ENCODE measurements at places on chromosomes 5 and 9.

DNA sequence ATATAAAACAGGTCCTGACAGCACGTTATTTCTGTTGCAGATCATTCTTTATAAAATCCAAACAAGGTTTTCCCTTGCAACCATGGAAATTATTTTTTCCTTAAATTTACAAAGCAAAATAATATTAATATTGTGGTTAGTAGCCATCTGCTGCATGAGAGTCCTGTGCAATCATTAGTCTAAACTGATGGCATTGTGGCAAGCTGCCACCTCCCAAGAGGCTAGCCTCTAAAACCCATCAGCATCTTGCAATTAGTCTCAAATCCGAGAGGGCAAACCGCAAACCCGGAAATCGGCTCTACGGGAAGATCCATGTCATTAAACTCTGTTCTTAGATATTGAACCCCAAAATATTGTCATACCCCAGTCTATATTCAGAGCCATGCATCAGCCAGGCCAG is 11.3 kb upstream of the CDH6 start:
- no peak for DNase-seq

DNA sequence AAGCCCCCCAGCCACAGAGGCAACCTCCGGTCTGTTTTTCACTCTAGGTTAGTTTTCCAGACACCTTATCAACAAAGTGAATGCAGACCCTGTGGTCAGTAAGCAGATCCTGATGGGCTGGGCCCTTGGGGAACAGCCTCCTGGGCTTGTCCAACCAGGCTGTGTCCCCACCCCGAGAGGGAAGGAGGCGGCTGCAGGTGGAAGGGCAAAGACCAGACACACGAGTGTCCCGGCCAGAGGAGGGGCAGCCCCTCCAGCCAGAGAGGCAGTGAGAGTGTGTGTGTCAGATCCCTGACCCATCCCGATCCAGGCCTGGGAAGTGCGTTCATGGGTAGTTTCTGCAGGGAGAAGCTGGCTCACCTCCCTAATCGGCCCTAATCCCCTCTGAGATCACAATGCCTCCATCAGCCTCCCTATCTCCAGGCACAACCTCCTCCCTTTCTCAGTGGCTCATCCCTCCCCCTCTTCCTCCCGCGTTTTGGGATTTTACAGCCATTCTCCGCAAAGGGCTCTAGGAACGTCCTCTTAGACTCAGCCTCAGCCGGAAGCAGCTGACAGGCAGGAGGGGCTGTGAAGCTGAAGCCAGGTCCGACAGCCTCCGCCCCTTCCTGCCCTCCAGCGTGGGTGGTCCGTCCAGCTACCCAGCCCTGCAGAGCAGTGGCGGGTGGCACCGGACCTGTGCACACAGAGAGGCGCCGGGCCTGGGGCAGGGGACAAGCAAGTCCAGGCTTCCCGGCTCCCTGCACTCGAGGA is 9.7 kb downstream of the SLC12A7 start:
- DNase-seq, result no peak

DNA sequence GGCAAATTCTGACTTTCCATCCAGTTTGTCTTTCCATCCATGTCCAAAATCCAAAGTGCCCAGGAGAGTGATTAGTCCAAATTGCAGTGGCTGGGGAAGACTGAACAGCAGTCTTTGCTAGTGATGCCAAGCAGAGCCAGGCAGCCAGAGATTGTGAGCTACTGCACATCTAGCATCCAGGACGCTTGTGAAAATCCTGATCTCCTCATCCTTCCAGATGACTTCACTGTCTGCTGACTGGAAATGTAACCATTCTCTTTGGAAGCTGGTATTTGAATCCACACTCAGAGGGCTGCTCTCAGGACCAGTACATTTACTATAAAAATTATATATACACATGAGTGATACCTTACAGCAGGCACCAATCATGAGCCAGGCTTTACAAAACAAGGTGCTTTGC is 49.6 kb downstream of the MACROH2A1 start:
- DNase-seq, result no peak

GRCh38 chr5:12354686-12355085 is 450.4 kb upstream of the CTNND2 start:
- no peak for DNase-seq

DNA sequence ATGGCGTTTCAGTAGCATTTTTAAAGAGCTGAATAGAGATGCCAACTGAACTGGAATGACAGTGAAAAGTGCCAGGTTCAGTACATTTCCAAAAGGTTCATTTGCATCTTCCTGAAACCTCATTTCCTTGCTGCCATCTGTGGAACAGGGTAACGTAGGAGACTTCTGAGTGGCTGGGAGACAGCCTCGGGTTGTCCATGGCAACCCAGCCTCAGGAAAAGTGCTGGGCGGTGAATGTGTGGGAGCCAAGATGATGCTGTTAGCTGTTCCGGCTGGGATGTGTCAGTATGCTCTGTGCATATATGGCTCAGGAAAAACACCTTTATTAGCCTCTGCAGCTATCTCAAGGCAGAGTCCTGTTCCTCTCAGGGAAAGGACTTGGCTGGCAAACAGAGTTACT is 87.5 kb downstream of the KLHL3 start:
- DNase-seq, result no peak

GRCh38 chr5:145587710-145588109 is 247.4 kb downstream of the PRELID2 start:
- DNase-seq, result peak; percentile 91

DNA sequence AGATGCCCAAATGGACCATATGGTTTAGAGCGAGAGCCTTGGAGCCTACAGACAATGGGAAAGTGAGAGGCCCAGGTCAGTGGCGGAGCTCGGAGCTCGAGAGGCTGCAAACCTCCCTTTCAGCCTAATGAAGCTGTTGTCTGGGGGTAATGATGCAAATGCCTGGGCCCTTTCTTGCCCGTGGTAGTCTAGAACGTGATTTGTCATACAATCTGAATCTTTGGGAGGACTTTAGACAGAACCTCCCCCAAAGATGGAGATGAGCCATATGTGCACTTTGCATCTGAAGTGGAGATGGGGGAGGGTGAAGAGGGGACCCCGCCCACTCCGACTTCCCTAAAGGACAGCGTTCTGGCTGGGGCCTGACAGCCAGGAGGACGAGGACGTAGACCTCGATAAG is 10.3 kb upstream of the NEUROG1 start:
- DNase-seq, result no peak

- peak; percentile 93 for DNase-seq
Measured at GRCh38 chr9:27333241-27334052, 36.5 kb upstream of the EQTN start.

DNA sequence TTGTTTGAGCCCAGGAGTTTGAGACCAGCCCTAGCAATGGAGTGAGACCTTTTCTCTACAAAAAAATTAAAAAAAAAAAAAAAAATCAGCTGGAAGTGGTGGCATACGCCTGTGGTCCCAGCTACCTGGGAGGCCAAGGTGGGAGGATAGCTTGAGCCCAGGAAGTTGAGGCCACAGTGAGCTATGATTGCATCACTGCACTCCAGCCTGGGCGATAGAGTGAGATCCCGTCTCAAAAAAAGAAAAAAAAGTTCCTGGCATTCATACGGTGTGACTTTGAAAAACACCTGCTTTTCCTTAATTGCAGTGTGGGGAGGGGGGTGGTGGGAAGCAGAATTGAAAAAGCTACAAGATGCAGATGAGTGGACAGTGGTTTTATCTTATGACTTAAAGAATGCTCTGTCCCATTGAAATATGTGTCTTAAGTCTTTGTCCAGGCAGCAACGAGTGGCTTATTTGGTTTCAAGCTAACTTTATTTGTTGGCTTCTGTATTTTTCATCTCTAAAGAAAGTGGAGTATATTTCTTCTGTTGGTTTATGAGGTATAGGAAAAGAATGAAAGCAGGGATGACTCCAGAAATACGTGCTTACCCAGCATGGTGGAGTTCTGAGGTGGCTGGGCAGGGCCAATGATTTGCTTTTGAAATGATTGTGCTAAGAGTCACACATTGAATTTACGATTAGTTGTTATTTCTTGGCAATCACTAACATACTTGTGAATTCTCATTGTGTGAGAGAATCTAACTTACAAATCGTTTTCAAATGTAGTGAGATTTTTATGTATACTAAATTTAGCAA is 27.8 kb downstream of the ROPN1L start:
- DNase-seq, result no peak

GRCh38 chr9:126436545-126437267 is 110.1 kb downstream of the MVB12B start:
- DNase-seq, result no peak

DNA sequence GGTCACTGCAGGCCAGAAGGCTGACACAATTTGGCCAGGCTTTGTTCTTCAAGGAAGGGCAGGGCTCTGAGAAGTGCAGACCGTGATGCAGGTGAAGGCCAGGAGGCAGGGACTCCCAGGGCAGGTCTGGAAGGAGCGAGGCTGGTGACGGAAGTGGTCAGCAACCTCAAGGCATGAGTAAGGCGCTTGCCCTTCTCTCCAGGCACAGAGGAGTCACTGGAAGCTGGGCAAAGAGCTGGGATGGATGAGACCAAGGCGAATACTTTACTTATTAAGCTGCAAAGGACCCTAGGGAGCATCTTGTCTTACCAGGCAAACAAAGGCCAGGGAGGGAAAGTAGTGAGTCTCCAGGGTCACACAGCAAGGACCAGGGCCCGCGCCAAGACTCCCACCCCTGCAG is 18.6 kb downstream of the IRF1 start:
- no peak for DNase-seq

DNA sequence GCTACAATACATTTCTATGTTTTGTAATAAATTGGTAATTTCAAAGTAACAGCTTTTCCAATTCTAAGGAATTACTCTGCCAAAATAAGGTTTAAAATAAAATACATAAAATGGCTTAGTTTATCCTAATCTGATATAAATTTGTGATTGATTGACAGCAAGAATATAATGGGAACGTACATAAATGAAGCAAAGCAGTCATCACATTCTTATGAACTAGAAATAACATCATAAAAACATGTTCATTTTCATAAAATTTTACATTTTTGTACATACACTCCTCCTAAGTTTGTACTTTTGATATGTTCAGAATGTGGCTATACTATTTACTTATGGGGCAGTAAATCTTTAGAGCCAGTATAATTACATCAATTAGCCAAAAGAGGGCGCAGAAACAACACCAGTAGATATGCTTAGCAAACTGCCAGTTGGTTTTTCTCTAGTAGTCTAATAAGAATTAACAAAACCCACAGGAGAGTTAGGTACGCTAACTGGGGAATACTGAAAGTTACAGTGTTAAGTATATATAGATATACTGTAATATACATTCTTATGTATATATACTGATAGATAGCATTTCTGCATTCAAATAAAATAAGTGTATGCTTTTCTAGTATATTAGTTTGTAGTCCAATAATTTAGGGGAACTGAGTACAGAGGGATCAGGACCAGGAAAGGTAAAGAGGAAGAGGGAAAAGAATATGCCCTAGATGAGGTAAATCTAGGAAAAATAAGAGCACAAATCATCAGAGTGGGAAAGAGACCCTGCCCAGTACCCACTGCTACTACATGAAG is 76.8 kb downstream of the ZDHHC21 start:
- DNase-seq, result peak; percentile 88

DNA sequence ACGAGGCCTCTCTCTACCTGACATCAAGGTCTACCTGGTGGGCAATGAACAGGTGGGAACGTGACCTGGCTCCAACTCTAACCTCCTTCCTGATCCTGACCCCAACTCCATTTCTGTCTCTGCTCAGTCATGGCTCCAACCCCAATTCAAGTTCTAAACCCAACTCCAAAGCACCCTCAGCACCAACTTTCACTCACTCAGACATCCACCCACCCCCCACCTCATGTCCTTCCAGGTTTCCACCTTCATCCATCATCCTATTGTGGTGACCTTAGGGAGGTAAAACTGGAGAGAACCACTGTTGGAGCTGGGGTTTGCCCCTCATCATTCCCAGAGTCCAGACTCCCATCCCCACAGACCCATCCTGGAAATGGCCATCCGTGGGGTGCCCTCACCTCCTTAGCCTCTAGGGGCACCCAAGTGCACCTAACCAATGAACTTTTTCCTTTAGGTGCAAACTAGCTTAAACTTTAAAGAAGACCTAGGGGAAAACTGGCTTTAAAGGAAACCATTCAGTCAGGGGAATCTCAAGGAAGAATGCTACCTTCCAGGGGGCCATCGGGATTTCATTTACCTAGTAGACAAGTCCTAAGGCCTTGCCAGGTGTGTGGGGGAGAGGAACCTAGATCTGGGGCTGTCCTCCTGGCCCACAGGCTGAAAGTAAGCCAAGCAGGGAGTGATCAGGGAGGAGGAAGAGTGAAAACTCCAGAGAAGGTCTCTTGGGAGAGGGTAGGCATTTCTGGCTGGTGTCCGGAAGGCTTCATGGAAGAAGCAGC is 11.3 kb downstream of the RGS14 start:
- DNase-seq, result peak; percentile 43

DNA sequence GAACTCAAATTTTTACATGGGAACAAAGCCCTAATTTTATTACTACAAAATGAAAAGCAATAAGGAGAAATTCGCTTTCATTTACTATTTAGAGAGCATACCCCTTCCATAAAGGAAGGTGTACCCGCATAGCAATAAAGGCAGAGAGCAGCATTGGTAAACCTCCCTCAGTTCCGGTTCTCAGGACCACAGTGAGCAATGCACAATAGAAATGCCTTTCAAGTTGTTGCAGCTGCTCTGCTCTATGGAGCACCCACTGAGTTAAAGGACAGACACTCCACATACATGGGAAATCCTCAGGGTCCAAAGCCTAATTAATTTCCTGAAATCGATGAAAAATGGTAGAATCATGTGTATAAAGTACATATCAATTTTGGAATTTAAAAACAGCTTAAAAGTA is 89.9 kb upstream of the MPDZ start:
- peak; percentile 10 for DNase-seq

DNA sequence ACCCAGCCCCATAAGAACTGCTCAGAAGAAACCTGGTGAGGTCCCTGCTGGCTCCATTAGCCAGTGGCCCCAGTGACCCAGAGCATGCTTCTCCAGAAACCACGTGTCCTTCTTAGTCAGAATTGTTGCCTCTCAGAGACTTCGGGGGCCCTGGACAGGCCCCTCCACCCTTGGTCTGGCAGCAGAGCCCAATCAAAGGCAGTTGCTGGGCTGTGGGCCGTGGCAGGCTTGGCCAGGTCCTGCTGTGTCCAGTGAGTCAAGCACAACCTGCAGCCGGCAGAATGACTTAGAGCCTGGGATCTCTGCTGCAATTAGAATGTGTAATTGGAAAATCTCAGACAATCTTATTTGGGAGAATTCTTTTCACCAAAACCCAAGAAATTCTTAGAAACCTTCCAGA is 502.0 kb upstream of the KLF4 start:
- no peak for DNase-seq

DNA sequence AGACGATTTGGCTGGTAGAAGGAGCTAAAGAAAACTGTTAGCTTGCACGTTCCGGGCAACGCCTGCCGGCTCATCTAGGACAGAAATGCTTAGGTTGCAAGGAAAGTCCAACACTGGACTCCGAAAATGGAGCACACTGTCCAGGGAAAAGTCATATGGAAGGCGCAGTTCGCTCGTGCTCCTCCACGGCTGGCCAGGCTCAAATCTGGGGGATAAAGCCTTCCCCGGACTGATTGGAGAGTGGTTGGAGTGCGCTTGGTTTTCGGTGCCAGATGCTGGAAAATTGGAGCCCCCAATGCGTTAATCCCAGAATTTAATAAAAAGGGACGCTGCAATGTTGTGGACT is 955 bp downstream of the CDH6 start:
- peak; percentile 22 for DNase-seq

GRCh38 chr9:26061948-26062575 is 383.8 kb upstream of the TUSC1 start:
- no peak for DNase-seq

- DNase-seq, result peak; percentile 59
Measured at GRCh38 chr5:96758621-96759020, 49.1 kb downstream of the ERAP1 start.
